ENCODE measurements at places on chromosomes 11 and 22. TPM values are rescaled to one million over a fixed set of nuclear protein-coding genes. Genes with fewer than 3 reads are reported as not detected.
A peak's percentile ranks its signal among the peaks of the same experiment; 100 is the strongest.

DNA sequence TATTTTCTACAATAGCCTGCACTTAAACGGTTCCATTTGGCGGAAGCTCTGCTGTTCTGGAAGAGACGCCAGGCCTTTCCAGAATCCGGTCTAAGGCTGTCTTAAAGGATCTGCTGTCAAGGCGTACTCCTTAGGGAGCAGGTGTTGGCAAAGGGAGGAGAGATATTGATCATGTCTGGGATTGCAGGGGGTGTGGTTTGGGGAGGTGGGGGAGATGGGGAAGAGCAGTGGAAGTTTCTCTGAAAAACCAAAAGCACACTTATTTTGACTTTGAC lies 22.5 kb upstream of the WNT11 start:
- H3K4me3 ChIP-seq: no peak overlapping the region
- no peaks in the 10 kb centered on the region for H3K27me3 ChIP-seq
- H3K36me3 ChIP-seq: no peaks in the 10 kb centered on the region
- no peak overlapping the region for H3K27ac ChIP-seq
- no peaks in the 10 kb centered on the region for H3K4me1 ChIP-seq

DNA sequence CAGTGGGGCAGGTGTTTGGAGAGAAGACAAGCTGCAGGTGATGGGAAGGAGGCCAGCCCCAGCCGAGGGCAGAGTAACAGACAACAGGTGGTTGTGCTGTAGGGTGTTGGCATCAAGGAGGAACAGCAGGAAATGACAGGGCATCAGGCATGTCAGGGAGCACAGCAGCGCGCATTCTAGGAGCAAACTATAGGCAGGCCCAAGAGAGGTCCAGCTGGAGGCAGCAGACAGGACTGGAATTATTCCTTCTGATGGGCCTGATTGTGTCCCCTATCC lies 13.6 kb downstream of the ADM start:
- no peaks in the 10 kb centered on the region for H3K27me3 ChIP-seq
- H3K4me1 ChIP-seq: peaks cover 8% of the 10 kb centered on the region
- no peak overlapping the region for H3K4me3 ChIP-seq
- H3K27ac ChIP-seq: no peak overlapping the region

GRCh38 chr11:63817758-63818498 lies 4.7 kb downstream of the SPINDOC start:
- peaks cover 75% of the 10 kb centered on the region for H3K36me3 ChIP-seq
- peaks cover 11% of the 10 kb centered on the region for H3K4me1 ChIP-seq
- H3K27me3 ChIP-seq: no peaks in the 10 kb centered on the region
- no peak for DNase-seq
- H3K4me3 ChIP-seq: no peak overlapping the region

DNA sequence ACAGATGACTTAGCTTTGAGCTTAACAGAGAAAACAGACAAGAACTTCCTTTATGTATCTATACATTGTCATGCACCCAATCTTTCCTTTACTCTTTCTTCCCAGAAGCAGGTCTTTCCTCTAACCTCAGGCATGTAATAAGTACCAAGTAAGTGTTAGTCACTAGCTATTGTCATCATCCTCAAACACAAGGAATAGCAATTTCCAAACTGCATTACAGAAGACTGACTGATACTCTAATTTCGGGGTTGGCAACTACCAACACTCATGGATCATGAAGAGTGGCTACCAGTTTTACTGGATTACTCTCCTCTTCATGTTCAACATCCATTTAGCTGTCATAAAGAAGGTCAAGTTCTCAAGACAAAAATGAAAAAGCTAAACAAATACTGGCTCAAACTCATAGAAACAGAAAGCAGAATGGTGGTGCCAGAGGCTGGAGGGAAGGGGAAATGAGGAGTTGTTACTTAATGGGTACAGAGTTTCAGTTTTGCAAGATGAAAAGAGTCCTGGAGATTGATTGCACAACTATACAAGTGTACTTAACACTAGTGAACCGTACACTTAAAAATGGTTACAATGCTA lies 111.6 kb downstream of the SIK3 start:
- no peak overlapping the region for H3K4me3 ChIP-seq
- no peak for DNase-seq
- H3K27me3 ChIP-seq: no peaks in the 10 kb centered on the region
- no peaks in the 10 kb centered on the region for H3K36me3 ChIP-seq

GRCh38 chr22:26708256-26709009 lies 51.0 kb downstream of the MIAT start:
- no peaks in the 10 kb centered on the region for H3K4me1 ChIP-seq
- H3K27ac ChIP-seq: no peak overlapping the region
- H3K36me3 ChIP-seq: no peaks in the 10 kb centered on the region
- H3K4me3 ChIP-seq: no peak overlapping the region
- DNase-seq: no peak
- no peaks in the 10 kb centered on the region for H3K27me3 ChIP-seq

DNA sequence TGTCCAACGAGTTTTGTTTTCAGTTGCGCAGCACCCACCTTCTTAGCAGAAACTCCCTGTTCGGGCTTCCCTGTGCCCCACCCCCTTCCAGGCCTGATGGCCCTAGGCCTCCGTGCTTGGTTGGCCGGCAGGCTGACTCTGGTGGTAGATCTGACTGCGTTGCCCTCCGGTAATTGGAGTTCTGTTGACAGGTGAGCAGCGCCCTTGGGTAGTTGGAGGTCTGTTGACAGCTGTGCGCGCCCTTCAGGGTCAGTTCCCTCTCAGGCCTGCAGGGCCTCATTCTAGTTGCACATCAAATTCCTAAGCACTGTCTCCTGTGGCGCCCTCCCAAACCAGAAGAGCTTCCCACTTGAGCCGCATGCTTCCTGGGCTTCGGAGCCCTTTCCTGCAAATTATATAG lies 776 bp downstream of the DGCR6 start:
- no peak overlapping the region for H3K4me3 ChIP-seq
- no peak overlapping the region for H3K27ac ChIP-seq
- no peaks in the 10 kb centered on the region for H3K4me1 ChIP-seq
- no peaks in the 10 kb centered on the region for H3K36me3 ChIP-seq
- no peak for DNase-seq
- H3K27me3 ChIP-seq: no peaks in the 10 kb centered on the region

GRCh38 chr11:12629601-12630313 lies 44.5 kb upstream of the TEAD1 start:
- H3K27ac ChIP-seq: no peak overlapping the region
- no peak for DNase-seq
- no peaks in the 10 kb centered on the region for H3K27me3 ChIP-seq
- no peaks in the 10 kb centered on the region for H3K4me1 ChIP-seq

DNA sequence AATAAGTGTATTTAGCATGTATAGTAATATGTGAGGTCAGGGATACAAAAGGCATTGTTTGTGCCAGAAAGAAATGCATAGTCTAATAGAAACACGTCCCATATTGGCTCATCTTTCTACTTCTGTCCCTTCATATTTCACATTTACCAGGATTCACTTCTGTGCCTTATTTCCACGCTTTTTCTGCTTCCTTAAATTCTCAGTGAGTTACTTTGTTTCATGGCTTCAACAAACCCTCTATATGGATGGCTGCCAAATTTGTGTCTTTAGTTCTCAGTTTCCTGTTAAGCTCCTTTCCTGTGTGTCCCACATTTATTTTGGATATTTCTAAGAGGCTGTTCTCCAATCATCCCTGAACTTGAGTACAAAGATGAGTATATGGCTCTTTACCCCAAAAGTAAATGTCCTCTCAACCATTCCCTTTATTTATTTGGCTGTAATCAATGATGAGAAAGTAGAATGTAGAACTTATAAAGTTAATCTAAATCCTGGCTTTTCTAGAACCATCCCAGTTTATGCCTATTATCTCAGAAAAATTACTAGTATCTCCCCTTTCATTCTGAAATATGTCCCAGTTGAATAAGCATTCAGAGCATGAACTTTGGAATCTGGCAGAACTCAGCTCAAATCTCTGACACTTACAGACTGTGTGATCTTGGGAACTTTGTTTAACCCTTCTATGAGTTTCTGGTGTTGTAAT lies 23.5 kb downstream of the OR8B12 start:
- no peak overlapping the region for H3K27ac ChIP-seq
- no peaks in the 10 kb centered on the region for H3K36me3 ChIP-seq
- H3K4me1 ChIP-seq: peaks cover 7% of the 10 kb centered on the region
- peak; percentile 45 for DNase-seq

DNA sequence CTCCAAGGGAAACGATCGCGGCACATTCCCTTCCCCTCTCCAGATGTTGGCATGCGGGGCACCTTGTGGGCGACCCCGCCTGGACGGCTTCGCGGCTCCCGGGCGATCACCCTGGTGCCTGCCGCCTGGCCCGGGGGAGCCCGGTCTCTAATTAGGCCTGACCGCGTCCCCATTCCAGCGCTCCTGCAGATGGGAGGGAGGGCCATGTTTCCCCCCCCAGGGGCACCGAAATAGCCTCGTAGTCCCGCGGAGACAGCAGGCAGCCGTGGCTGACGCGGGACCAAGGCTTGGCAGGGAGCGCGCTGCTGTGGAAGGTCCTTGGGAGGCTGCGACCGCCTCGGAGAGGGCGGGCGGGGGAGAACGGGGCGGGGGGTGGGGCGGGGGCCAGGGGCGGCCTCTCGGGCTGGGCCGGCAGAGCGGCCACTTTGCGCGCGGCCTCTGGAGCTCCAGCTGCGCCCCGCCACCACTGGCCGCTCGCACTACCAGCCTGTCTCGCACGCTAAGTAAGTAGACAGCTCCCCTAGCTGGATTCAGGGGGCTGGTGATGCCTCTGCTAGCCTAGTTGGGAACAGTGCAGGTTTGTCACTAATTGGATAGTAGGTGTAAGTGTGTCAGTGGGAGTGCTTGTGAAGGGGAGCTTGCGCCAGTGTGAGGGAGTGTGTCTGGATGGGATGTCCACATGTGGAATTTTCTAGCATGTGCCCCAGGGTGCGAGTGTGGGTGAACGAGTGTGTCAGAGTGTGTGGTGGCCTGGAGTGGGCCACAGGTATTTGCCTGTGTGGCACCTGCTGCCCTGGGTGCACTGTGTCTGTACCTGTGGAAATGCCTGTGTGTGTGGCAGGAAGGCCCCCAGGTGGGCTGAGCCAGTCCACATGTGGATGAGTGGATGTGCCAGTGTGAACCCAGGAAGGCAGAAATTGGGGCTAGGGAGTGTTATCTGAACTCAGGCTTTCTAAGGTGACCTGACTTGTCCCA lies at the start of gene INSC:
Gene INSC (plus strand): TSS at position 423 of the 975 bp plus-strand sequence. CDS start 34,252 bp downstream, outside the sequence.
- peak within 1 kb of the TSS; percentile 19 for H3K4me3 ChIP-seq
- no peak within 1 kb of the TSS for H3K27ac ChIP-seq
- H3K4me1 ChIP-seq: no peaks in the 10 kb centered on the region
- no peaks in the 10 kb centered on the region for H3K27me3 ChIP-seq
- DNase-seq: no peak

- no peak overlapping the region for H3K4me3 ChIP-seq
- DNase-seq: no peak
- no peaks in the 10 kb centered on the region for H3K36me3 ChIP-seq
- H3K27me3 ChIP-seq: no peaks in the 10 kb centered on the region
These were observed 51.2 kb downstream of the SMCO4 start for GRCh38 chr11:93491973-93492372.

DNA sequence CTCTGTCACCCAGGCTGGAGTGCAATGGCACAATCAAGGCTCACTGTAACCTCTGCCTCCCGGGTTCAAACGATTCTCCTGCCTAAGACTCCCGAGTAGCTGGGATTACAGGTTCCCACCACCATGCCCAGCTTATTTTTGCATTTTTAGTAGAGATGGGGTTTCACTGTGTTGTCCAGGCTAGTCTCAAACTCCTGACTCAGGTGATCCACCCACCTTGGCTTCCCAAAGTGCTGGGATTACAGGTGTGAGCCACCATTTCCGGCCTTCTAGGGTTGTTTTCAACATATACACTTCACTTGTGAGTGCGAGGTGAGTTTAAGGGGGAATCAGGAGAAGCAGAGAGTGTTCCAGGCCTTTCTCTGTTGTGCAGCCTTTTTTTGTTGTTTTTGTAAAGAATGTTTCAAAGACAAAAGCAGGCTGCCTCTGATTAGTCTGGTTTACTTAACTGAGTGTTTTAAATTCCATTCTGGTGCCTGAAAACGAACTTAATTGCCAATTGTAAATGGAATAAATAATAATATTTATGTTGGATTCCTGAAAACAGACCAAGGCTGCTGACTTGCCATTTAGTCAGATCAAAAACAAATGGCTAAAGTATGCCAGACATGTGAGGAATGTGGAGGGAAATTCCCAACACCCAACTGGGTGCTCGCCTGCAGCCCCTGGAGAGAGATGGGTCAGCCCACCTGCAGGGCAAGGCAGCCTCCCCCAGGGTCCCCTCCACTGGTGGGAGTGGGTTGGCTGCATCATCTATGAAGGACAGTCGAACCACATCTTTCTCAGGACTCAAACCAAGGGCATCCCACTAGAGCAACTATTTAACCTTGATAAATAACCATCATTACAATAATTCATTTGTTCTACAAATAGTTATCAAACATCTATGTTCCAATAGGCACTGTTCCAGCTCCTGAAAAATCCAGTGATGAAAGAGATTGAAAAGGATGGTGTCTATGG lies 4.6 kb upstream of the RANGAP1 start:
- H3K4me1 ChIP-seq: peaks cover 12% of the 10 kb centered on the region
- DNase-seq: peak; percentile 47
- H3K27me3 ChIP-seq: no peaks in the 10 kb centered on the region
- H3K27ac ChIP-seq: peak overlapping the region; percentile 65
- H3K4me3 ChIP-seq: no peak overlapping the region
- H3K36me3 ChIP-seq: no peaks in the 10 kb centered on the region

DNA sequence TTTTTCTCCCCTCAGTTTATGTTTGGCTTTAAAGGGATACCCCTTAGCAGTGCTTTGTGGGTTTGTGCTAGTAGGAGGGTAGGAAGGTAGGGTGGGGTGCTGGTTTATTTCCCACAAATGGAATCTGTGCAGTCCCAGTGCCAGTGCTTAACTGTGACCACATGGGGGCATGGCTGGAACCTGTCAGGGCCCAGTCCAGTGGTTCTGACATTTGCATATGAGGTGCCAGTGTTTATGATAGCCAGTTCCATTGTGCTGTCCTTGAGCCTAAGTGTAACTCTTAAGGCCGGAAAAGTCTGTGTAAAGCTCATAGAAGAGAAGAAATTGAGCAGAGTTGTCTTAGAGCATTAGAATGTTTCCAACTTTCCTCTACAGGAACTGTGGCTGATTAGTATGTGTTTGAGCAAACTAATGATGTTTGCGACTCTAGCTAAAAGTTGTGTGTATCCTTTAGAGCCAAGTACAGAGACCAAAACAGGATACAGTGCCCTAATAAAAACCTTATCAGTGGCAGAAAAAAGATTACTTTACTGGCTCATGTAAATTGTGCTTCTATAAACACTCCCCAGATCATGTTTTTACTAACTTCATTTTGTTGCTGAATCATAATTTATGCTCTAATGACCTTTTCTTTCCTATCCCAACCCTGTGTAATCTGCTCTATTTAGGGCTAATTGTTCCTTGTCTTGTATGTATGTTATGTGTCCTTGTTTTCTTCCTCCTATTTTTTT lies 38.1 kb downstream of the DIXDC1 start:
- H3K27ac ChIP-seq: no peak overlapping the region
- H3K27me3 ChIP-seq: no peaks in the 10 kb centered on the region
- DNase-seq: no peak
- peaks cover 14% of the 10 kb centered on the region for H3K4me1 ChIP-seq
- peaks cover 4% of the 10 kb centered on the region for H3K36me3 ChIP-seq
- H3K4me3 ChIP-seq: no peak overlapping the region

Gene LRRC75B
- 0.86 TPM for total RNA-seq

Gene TUT1
- 27.6 TPM for total RNA-seq

Gene OR10A5
- not detected for total RNA-seq

Measured in A673 (cell line).